ENCODE measurements at places on chromosomes 16 and 17.

- no peak for DNase-seq
These were observed 42.5 kb downstream of the ST3GAL2 start for GRCh38 chr16:70396246-70396904.

GRCh38 chr16:49055824-49056545, 225.7 kb downstream of the CBLN1 start:
- DNase-seq, result no peak

DNA sequence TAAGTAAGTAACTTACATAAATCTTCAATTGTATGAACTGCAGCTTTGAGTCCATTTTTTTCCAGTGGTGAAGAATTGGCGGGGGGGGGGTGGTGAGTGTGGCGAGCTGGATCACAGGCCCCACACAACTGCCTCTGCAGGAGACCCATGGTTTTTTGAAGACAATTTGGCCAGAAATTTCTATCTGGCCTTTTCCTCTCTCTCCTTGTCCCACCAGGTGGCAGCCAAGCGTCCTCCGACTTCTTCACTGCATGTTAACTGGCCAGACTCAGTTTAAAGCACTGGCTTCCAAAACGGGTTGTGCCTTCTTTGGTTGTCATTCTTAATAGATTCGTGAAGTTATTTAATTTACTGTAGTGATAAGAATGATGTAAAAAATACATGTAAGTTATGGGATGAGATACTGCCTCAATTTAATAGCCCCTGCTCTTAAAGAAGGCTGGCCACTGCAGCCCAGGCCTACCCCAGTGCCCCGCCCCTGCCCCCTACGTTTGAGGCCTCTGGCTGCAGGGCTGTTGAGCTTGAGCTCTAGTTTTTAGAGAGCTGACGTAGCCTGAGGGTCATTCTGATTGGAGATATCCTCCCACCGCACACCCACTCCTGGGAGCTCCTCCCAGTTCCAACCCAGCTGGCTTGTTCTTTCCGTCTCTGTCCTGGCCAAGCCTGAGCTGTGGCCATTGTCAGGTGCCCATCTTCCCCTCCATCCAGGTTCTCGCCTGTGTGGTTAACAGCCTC, 36.4 kb downstream of the AKAP1 start:
- no peak for DNase-seq

DNA sequence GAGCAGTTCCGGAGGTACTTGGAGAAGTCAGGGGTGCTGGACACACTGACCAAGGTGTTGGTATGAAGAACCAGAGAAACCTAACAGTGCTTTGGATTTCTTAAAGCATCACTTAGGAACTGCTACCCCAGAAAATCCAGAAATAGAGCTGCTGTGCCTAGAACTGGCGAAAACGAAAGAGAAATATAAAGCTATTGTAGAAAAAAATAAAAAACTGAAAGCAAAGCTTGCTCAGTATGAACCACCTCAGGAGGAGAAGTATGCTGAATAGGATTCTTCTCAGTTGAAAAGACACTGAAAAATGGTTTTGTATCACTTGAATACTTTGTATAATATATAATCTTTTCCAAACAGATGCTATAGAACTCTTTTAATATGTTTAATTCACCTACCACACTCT, 106.3 kb upstream of the PMFBP1 start:
- DNase-seq, result no peak

DNA sequence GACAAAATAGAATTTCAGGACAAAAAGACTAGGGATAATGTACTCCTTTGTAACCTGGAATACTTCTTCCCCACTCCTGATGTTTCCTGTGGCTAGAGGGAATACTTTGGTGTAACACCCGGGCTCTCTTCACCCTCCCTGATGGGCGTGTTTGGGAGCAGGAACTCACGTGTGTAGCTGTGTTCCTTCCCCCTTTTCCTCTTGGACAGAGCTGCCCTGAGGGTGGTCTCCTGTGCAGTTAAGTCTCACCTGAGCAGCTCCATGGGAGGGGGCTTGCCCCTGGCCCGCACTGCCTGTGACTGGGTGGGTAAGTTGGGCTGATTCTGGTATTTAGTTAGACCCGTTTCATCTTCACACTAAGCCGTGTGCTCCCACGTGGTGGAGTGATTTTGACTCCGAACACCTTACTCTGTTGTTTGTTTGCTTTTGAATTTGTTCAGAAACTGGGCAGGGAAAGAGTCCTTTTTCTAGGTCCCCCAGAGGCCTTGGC, 87.9 kb downstream of the OR1D5 start:
- no peak for DNase-seq

- no peak for DNase-seq
These were observed 3.3 kb upstream of the KCTD11 start for GRCh38 chr17:7348478-7349242.

GRCh38 chr17:65156185-65156834, 19.1 kb downstream of the RGS9 start:
- DNase-seq, result no peak

GRCh38 chr16:72022127-72022526, 13.6 kb downstream of the DHODH start:
- DNase-seq, result no peak

- DNase-seq, result no peak
These were observed 13.2 kb upstream of the ITGA2B start for GRCh38 chr17:44402564-44403172.

- DNase-seq, result no peak
These were observed 58.7 kb downstream of the LITAF start for GRCh38 chr16:11528053-11528452.

DNA sequence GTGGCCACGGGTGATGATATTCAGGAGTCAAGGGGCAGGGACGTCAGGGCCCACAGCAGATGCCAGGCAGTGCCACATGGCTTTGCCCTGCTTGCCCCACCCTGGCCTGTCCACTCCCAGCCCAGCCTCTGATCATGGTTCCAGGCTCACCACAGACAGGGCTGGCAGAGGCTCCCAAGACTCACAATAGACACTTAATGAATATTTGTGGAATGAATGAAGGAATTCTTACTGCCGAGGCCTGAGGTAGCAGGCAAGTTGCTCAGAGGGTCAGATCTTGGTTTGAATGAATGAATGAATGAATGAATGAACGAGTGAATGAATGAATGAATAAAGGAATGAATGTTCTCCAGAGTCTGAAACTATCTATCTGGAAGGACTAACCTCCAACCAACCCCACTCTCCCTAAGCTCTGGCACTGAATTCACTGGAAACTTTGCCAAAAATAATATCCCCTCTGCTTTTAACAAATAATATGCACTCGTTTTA, 60.9 kb downstream of the RAI1 start:
- DNase-seq, result no peak

- DNase-seq, result peak; percentile 80
These were observed 32.3 kb downstream of the RAP1GAP2 start for GRCh38 chr17:2828397-2829038.

GRCh38 chr17:52383493-52384100, 225.1 kb upstream of the CA10 start:
- no peak for DNase-seq

DNA sequence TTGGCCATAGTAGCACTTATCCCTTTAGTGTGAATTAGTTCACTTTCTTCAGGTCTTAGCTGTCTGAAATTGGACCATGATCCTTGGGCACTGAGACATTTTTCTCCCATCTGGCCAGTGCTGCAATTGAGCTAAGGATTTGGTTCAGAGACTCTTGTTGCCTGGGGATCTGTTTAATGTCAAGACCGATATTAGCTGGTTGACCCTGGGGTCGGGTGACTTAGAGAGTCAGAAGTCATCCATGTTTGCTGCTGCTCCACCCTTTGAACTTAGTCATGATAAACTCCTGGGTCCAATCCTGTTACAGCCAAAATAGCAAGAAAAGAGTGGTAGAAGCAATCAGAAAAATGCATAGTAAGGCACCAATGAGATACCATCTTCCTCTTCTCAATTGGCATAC, 45.8 kb upstream of the TOX3 start:
- DNase-seq, result no peak

GRCh38 chr17:28124962-28125361, 82.5 kb downstream of the NLK start:
- no peak for DNase-seq

- DNase-seq, result no peak
These were observed 5.0 kb downstream of the GCGR start for GRCh38 chr17:81808778-81809555.
